ENCODE measurements at places on chromosomes 2 and 18.

GRCh38 chr2:108449410-108450130 is 564 bp downstream of the GCC2 start:
- peak; percentile 48 for DNase-seq

DNA sequence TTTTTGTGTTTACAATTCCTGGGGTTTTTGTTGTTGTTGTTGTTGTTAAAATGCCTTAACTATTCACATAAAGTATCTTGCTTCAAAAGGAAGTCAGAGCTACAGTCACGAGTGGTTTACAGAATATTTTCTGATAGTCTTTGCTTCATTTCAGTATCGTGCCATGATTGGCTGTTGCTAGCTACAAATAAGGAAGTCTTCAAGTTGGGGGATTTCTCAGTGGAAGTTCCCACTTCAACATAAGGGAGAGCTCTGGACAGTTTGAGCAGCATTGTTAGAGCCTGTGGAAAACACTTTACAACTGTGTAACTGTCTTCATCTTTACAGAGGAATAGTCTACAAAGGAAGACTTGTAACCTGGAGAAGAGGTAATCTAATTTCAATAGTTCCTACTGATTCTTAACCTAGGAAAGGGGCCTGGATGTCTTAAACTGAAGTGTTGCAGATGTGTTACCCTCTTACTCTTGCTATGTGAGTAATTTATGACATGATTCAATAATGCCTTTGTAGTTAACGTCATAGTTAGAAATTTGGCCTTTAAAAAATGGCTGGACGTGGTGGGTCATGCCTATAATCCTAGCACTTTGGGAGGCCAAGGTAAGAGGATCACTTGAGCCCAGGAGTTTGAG is 23.4 kb upstream of the TANK start:
- DNase-seq, result peak; percentile 30

GRCh38 chr2:238391042-238391689 is 35.6 kb upstream of the ASB1 start:
- no peak for DNase-seq

DNA sequence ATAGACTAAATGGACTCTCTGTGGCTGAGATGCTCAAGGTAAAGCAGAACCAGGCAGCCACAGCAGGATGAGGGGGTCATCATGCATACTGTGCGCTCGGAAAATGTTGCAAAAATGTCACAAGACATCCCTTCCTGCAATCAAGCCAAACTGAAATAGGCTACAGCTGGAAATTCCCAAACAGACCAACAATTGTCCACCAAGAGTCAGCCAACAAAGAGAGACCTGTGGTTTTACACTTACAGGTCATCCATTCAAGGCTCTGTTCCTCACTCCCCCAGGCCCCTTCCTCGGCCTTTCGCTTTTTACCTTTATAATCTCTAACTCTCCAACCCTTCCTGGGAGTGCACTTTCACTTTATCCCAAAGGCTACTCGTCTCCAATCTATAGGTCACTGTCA is 1066.9 kb downstream of the TSN start:
- DNase-seq, result no peak

- DNase-seq, result no peak
Observed at GRCh38 chr2:65465857-65466256, 33.5 kb upstream of the SPRED2 start.

GRCh38 chr2:136116151-136116812 is 1.7 kb downstream of the CXCR4 start:
- peak; percentile 81 for DNase-seq

- no peak for DNase-seq
Observed at GRCh38 chr2:212918336-212918735, 233.1 kb downstream of the IKZF2 start.

GRCh38 chr2:105867587-105867986 is 122.9 kb downstream of the NCK2 start:
- DNase-seq, result no peak

GRCh38 chr2:65658881-65659280 is 226.5 kb upstream of the SPRED2 start:
- no peak for DNase-seq

GRCh38 chr2:174183076-174183475 is 65.3 kb downstream of the OLA1 start:
- DNase-seq, result no peak

GRCh38 chr2:70657246-70657645 is 103.6 kb upstream of the TGFA start:
- DNase-seq, result no peak

DNA sequence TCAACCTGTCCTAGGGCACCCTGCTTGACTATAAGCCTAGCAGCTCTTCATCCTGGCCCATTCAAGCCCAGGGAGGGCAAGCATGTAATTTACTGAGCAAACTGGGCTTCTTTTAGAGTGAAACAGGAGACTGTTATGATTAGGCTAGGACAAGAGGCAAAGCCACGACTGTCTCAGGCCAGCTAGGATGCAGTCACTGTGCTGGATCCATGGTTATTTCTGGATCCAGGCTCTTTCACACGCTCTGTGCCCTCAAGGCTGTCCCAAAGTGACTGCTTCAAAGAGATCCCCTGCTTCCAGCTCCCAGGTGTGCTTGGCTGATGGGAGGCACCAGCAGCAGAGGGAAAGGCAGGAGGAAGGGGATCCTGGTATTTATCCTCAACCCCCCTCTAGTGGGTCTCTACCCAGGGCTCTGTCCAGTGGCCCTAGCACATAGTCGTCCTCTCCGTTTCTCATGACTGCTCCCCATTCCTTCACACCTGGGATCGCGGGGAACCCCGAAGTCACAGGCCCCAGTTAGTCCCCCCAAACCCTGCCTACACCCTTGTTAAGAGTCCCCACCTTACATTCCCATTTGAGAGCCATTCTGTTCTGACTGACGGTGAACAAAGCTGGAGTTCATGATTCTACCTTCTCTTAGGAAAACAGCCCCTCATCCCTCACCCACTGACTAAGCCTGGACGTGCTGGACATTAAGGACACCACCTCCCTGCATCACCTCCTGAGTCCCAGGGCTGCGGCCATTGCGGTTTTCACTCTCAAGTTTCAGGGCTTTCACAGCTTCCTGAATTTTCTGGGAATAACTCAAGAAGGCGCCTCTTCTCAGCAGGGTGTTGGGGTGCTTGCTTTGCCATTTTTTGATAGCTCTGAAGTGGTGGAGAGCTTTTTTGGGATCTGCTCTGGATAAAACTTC is 63.2 kb downstream of the POLR1A start:
- DNase-seq, result no peak

DNA sequence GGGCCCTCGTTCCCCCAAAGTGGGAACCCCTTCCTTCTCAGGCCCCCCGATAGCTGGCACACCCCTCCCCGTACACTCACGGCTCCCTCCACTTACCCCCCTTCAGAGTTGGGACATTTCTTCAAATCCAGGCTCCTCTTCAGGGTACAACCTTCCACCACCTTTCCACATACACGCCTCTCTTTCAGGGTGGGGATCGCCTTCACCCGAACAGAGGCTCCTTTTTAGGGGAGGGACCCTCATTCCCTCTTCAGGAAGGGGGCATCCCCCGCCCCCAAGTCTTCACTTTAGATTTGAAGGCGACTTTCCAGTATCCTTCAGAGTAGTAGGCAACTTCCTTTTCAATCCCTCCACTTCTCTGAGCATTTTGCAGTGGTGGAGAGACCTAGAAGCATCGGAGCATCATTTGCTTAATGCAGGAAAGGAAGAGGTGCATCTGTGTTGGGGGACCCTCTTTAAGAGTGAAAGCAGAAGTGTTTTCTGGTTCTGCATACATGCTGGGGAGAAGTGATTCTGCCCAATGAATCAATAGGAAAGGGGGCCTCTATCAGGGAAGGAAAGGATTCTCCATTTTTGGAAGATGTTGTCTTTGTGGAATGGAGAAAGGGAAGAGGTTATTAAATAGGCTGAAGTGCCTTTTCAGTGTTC is 845 bp downstream of the EML4 start:
- DNase-seq, result no peak

DNA sequence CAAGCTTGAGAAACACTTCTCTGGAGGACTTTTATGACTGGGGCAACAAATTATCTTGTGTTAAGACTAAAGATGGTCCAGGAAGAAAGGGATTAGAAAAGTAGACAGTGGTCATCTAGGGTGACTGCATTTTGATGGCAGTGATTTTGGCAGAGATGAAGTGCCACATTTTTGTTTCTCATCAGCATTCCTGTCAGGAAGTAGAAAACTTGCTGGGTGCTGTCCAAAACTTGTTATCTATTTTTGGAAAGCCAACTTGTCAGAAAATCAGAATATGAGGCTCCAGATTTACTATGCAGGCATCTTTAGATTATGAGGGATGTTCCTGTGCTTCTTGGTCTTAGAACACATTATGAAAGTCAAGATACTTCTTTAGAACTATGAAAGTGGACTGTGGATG is 29.0 kb upstream of the CALCRL start:
- DNase-seq, result no peak

DNA sequence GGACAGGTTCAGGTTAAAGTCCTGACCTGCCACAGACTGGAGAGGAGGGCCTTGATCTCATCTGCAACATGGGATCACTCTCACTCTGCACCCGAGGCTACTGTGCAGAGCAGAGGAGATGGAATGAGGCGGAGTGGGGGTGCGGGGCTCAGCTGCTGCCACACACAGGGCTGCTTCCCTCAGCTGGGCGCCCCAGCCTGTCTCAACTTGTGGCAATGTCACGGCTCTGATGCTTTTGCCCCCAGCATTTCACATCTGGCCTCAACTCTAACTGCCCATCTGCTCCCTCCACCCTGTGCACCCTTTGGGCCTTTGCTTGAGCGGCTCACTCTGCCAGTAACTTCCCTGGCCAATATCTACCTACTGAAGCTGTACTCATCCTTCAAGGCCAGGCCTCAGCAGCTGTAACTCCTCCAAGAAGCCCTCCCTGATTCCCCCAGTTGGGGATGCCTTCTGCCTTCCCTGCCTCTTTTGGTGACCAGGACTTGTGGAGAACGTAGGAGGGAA is 70.3 kb downstream of the POLR1A start:
- peak; percentile 17 for DNase-seq

GRCh38 chr2:177810906-177811305 is 261.7 kb downstream of the PDE11A start:
- DNase-seq, result no peak

GRCh38 chr2:100983684-100984310 is 18.3 kb upstream of the RPL31 start:
- no peak for DNase-seq

GRCh38 chr2:70336552-70336951 is 34.7 kb upstream of the FAM136A start:
- DNase-seq, result no peak

- DNase-seq, result no peak
Observed at GRCh38 chr2:14773696-14774095, 141.2 kb downstream of the LRATD1 start.

- DNase-seq, result no peak
Observed at GRCh38 chr2:114119862-114120261, 230.0 kb downstream of the ACTR3 start.

- no peak for DNase-seq
Observed at GRCh38 chr2:85447222-85447585, 28.7 kb downstream of the SH2D6 start.

DNA sequence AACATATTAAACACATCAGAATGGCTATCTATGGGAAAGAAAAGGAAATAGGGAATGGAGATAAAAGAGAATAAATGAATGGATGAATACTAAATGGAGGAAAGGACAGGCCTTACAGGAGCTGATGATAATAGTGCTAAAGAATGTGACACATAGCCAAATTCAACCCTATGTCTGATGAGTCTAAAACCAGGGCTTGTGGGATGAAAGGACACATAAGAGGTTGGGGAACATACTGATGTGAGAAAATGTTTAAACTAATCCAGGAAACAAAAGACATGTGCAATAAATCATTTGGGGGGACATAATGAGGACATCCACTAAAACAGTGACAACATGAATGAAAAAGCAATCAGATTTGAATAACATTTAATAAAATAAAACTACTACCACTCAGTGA is 120.0 kb downstream of the DYM start:
- no peak for DNase-seq

DNA sequence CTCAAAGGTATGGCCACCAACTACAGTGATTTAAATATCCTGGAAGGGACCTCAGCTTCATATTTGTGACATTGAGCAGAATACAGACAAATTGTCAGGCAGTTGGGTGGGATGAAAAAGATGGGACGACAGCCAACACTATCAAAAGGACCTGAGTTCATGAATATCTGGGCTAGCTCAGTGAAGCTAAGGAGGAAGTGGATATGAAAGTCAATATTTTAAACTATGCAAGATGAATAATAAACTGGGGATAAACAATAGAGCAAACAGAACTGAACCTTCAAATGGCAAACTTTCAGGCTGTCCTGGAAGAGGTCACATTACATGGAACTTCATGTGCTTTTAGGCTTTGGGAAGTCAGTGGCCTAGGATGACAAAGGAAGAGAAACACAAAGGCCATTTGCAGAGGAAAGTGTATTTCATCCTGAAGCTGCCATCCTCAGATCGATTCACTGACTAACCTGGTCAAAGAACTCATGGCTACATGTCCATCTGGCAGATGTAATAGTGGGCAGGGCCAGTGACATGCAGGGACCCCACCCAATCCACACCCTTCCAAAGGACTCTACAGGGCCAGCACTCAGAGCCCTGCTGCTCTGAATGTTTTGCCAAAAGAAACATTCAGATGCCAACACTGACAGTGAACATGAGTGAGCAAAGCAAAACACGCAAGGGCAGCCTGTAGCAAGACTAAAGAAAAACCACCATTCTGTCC is 175.7 kb downstream of the ETAA1 start:
- no peak for DNase-seq

DNA sequence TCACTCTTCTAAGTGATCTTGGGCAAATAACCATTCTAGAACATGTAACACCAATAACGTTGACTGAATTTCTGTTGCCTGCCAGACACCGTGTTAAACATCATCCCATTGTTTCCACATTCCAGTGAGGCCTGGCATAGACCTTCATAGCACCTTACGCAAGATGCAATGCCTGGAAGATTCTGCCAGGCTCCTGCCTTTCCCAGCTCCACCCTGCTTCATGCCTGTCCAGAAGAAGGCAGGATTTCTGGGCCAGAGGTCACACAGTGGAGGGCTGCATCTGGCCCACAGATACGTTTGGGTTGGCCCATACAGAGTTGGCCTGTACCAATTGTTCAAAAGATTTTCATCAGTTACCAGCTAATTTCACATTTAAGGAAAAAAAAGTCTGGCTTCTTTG is 46.3 kb downstream of the EN1 start:
- DNase-seq, result no peak

DNA sequence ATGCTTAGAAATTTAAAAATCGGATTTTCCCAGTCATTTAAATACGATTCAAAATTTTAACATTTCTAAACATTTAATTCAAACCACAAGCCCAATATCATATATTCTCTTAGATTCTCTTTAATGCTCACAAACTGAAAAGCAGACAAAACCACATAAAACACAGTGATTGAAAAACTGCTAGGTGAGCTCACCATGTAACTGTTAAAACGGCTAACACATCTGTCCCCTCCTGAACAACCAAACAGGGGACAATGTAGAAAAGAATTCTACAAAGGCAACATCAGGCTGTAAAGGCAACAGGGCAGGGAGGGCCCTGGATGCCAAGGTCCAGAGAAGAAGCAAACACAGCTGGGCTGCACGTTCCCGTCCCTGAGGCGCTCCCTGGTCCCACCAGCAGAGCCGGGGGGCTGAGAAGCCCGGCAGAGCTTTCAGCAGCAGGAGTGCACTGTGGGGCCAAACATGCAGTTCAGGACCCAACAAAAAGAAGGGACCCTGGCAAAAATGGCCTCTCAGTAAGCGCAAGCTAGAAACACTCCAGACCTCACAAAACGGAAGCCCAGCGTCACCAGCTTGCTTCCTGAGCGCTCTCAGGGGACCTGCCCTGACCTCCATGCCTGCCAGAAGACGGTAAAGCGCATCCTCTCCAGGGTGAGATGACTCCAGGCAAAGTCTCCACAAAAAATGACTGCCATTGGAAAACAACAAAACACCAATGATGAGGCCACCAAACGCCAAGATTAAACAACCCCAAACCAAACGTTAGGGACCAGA is 40.5 kb downstream of the NDUFA10 start:
- DNase-seq, result no peak
